GM06990 (cell line): ENCODE measurements at places on chromosomes 4 and X.

GRCh38 chr4:37538931-37539330, 147.2 kb downstream of the RELL1 start:
- no peak for DNase-seq

DNA sequence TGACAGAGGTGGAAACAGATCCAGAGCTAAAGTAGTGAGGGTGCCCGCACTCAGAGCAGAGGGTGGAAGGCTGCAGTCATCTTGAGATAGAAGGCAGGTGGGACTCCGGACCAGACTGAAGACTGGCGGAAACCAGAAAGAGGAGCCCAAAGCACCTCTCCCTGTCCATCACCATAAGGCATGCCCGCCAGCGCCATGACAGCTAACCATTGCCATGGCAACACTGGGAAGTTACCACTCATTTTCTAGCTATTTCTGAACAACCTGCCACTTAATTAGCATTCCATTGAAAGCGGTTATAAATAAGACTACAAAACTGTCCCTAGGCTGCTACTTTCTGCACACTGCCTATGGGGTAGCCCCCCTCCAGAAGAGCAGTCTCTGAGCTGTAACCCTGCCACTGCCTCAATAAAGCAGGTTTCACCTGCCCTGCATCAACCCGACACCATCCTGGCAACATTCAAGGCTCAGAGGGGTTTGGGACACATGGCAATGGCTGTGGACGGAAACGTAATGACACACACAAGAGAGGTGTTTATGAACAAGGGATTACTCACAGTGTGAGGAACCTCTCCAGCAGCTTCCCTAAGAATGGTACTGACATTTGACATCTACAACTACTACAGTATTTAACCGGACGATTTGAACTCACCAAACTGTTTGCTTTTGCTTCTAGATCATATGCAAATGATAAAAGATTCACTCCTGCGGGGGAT, 27.8 kb upstream of the FGFBP2 start:
- no peak for DNase-seq

DNA sequence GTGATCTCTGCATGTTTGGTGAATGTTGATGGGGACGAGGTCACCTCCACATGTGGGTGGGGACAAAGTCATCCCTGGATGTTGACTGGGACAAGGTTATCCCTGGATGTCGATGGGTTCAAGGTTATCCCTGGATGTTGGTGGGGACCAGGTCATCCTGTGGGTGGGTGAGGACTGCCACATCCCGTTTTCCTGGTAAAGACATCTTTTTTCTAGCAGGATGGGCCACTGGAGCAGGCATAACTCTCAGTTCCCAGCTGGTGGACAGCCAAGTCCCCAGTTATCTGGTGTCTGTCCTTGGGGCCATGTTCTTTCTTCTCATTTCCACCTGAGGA, 28.3 kb upstream of the PLCXD1 start:
- DNase-seq = no peak

DNA sequence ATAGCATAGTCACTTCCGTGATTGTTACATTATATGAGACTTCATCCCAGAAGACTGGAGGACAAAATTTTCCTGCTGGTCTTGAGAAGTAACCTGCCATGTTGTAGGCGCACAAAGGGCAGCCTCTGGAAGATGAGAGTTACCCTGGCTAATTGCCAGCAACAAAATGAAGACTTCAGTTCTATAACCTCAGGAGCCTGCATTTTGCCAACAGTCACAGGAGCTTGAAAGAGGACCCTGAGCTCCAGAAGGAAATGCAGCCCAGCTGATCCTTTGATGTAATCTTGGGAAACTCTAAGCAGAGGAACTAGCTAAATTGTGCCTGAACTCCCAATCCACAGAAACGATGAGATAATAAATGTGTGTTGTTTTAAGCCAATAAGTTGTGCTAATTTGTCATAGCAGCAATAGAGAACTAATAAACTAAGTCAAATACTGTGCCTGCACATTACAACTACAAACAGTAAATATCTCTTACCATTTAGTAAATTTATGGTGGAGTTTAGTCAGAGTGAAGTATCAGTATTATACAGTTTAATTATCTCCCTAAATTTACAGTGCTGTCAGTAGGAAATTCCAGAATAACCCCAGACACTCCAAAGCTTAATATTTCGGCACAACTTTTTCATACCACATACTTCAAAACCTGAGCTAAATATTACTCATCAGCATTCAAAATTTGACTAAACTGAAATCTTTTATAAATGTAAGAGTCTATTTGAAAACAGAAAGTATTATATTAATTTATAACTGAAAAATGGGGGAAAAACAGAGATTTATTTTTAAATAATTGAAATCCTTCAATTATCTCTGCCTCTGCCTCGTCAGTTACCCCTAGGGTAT, 90.1 kb upstream of the MAPK10 start:
- DNase-seq = no peak

DNA sequence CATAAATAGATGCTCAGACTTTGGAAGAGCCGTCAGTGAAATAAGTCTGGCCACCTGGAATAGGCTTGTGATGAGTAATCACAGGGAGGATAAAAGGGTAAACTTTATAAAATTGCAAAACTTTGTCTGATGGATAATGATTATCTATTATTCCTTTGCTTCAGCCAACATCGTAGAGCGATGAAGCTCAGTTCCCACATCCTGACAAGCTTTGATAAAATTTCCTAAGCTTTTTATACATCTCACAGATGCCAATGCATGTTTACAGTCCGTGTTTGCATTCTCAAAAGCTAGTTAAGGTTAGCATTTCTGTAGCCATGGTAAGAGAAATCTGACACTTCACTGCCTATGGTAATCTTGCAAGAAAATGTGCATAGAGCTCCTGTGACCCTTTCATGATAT, 15.4 kb upstream of the UGDH start:
- no peak for DNase-seq

GRCh38 chrX:46244451-46244850, 300.8 kb downstream of the ZNF674 start:
- no peak for DNase-seq

DNA sequence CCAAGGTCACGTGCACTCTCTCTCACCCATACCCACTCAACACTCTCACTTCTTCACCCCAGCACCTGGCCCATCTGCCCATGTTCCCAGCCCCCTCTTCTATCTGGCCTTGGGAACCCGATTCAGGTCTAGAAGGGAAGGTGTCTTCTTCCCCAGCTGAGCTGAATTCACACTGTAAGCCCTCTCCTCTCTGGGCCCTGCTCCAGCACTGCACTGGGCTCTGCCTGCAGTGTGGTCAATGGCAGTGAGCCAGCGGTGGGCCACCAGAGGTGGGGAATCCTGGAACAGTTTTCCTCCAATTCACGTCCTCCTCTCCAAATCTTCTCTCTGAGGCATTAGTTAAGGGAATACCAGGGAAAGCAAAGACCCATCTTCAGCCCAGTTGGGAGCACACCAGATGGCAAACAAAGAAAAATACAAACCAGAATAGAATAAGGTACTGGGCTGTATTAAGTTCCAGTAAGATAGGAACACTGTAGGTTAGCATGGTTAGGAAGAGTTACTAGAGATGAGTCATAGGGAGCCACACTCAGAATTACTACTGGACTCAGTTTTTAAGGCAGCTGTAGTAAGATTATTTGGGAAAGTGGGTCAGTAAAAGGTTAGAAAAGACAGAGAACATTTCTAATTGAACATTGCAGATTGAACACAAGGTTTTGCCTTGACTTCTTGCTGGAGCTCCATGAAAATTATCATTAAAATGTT, 5.0 kb downstream of the AWAT2 start:
- DNase-seq = no peak

- no peak for DNase-seq
These were observed 1469.0 kb downstream of the PCDH7 start for GRCh38 chr4:32189130-32189529.

DNA sequence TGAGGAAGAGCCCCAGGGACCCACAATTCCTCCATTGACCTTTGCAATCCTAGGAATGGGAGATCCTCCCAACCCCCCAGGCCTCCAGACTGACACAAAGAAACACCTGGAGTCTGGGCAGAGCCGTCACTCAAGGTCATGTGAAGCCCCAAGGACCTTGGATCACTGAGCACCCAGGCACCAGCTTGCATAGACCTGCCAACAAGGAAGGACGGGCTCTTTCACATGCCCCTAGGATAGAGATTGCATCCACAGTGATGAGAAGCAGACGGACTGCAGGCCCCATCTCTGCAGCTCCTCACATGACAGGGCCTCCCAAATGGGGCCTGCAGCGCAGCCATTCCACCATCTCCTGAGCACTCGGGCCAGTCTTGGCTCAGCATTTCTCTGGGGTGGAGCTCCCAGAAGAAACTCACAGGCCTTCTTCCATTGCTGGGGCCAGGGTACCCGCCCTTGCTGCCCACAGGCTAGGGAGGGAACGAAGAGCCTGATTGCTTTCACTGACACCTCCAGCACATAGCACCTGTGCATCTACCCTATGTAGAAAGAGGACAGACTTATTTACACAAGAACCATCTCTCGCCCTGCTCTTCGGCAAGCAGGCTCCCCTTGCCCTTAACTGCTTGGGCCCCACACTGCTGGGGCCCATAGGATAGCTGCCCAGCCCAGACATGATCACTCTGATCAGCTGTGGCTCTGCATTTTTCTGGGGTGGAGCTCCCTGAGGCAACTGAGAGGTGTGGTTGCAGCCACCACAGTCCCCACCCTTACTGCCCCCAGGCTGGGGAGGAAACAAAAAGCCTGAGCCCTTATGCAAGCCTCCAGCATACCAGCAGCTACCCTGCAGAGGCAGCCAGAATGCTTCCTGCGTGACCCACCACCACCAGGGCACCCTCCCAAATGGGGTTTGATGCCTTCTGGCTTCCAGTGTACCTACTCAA, 185.7 kb upstream of the ZCCHC13 start:
- no peak for DNase-seq

- DNase-seq = no peak
These were observed 196.1 kb upstream of the PACRGL start for GRCh38 chr4:20504146-20504545.

GRCh38 chrX:20459410-20460350, 193.0 kb upstream of the RPS6KA3 start:
- DNase-seq = no peak

- DNase-seq = no peak
These were observed 71.3 kb downstream of the SLC9A7 start for GRCh38 chrX:46687619-46688018.

DNA sequence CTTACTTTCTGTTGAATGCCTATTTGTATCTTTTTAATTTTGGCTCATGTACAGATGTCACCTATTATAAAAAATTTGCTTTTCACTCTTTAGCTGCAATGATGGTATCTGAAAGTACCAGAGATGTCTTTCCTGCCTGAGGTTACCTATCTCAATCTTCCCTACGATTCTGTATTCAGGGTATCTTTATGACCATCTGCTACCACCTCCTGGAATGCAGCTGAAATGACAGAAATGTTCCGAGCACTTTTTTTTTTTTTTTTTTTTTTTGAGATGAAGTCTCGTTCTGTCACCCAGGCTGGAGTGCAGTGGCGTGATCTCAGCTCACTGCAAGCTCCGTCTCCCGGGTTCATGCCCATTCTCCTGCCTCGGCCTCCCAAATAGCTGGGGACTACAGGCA, 136.4 kb downstream of the REPS2 start:
- no peak for DNase-seq

DNA sequence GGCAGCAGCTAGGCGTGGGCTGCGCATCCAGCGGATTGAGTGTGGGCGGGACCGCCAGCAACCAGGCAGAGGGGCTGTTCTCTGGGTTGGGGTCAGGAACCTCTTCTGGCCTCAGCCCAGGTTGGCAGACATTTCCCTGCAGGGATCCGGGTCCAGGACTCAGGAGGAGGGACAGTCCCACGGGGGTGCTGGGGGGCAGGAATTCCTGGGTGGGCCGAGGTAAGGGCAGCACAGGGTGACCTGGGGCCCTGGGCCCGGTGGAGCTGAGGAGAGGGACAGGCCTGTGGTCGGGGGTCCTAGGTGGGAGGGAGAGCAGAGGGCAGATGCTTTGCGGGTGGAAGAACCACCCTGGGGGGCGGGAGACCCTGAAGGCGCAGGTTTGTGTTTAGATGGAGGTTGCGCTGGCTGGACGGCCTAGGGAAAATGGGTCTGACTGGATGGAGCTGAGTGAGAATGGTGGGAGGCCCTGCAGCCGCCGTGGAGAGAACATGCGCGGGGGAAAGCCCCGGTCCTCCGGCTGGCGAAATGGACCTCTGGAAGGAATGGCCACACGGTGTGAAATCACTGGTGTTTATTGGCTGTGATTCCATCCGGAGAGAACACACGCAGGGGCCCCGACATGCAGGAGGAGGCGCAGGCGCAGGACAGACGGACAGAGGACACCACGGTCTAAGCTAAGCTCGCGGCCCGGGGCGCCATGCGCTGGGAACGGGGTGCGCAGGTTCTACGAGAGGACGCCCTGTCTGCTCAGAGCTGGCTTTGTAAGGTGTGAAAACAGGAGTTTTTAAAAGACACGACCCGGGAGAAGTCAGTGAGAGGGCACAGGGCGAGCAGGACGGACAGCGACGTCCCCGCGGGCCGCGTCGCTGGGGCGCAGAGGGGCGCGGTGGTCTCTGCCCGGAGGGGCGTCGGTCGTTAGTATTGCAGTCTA, 41.3 kb downstream of the CPLX1 start:
- DNase-seq = no peak

DNA sequence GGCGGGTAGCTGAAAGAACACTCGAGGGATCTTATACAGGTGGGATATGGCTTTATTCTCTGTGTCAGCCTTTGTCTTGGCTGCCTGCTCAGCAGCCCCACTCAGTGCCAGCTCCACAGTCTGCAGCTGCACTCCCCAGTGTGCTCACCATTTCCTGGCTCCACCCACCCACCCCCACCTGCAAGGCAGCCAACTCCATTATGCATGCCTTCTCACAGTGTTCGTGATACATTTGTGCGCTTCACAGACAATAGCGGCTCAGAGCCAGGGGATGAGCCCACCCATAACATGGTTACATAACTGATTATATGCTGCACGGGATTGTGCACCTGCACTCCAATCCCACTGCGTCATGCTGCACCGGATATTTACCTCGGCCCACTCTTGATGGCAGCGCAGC, 8.8 kb upstream of the TMEM128 start:
- DNase-seq = no peak

GRCh38 chr4:48267574-48267973, 2.1 kb downstream of the TEC start:
- no peak for DNase-seq
